ENCODE measurements at places on chromosomes 5 and 9.

- no peak for DNase-seq
Measured at GRCh38 chr9:99361817-99362216, 139.7 kb downstream of the SEC61B start.

- no peak for DNase-seq
Measured at GRCh38 chr9:105535920-105536668, 21.8 kb upstream of the FKTN start.

- no peak for DNase-seq
Measured at GRCh38 chr5:36403632-36404311, 102.1 kb upstream of the RANBP3L start.

DNA sequence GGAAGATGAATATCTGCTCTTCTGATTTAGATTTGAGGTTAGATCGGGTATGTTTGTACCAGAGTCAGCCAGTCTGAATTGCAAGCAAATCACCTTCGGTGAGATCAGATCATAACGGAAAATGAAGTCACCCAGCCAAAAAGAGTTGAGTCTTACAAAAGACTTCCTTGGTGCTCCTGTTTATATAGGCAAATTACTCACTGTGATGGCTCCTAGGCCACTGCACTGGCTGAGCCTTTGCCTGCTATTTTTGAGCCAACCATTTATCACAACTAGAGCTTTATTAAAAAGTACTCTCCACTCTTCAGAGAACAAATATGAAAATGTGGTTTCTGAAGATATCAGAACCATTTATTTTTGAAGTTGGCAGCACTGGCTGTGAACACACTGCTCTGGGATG, 277.7 kb upstream of the PCSK5 start:
- DNase-seq: no peak

DNA sequence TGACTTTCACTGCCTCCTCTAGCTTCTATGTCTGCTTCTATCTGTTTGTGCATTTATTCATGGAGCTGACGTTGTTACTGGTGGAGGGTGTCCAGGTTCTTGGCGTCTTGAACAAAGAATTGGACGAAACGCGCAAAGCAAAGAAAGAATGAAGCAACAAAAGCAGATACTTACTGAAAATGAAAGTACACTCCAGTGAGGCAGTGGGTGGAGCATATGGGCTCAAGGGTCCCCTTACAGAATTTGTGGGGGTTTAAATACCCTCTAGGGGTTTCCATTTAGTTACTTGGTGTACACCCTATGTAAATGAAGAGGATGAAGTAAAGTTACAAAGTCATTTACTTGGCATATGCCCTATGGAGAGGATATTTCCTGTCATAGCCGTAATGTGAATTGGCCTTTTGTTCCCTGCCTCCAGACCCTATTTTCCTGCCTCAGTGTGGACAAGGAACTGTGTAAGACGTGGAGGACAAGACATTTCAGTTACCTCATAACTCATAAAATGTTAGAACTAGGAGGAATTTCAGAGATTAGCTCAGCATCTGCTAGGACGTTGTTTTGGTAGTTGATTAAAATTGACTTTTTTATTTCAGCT, 3.1 kb downstream of the POLR3G start:
- no peak for DNase-seq

GRCh38 chr5:114407783-114408182, 45.9 kb downstream of the KCNN2 start:
- peak; percentile 61 for DNase-seq

DNA sequence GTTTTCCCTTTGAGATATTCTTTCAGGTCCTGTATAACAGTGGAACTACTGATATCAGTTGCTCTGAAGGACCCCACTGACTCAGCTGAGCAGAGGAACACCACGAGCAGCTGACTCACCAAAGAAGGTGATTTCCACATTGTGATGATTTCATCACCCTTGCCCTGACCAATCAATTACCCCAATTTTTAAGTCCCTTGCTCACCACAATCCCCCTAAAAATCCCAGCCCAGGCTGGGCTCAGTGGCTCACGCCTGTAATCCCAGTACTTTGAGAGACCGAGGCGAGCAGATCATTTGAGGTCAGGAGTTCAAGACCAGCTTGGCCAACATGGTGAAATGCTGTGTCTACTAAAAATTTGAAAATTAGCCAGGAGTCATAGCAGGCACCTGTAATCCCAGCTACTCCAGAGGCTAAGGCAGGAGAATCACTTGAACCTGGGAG, 125.3 kb upstream of the ABCA1 start:
- DNase-seq: no peak

DNA sequence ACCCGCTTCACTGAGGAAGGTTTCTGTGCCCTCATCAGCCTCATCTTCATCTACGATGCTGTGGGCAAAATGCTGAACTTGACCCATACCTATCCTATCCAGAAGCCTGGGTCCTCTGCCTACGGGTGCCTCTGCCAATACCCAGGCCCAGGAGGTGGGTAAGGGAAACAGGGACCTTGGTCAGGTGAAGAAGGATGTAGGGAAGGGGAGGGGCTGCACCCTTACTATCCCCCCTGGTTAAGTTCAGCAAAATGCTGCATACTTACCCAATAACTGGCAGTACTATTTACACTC, 4.4 kb downstream of the SLC4A9 start:
- no peak for DNase-seq

DNA sequence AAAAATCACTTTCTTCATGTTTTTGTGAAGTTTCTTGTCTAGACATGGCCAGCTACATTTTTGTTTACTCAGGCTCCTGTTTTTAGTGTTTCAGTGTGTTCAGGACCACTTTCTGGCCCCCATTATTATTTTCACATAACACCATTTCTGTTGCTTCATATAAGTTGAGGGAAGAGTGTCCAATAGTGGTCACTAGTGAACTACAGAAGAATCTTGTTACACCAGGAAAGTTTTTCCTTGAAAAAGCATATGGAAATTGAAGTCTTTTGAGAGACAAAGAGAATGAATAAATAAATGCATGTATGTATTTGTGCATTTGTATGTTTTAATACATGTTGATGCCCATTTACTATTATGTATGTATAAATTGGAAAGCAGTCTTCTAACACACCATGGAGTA, 3.8 kb downstream of the ADAMTSL1 start:
- no peak for DNase-seq

DNA sequence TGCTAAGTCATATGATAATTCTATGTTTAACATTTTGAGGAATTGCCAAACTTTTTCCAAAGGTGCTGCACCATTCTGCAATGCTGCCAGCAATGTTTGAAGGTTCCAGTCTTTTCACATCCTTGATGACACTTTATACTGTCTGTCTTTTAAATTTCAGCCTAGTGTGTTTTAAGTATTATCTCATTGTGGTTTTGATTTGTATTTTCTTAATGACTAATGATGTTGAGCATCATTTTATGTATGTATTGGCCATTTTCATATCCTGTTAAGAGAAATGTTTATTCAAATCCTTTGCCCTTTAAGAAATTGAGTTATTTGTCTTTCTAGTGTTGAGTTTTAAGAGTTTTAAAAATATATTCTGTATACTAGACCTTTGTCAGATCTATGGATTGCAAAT, 5.0 kb upstream of the TEX48 start:
- DNase-seq: no peak

- no peak for DNase-seq
Measured at GRCh38 chr5:177611446-177612214, 11.7 kb downstream of the B4GALT7 start.

GRCh38 chr5:172901788-172902496, 57.3 kb upstream of the RPL26L1 start:
- no peak for DNase-seq

- no peak for DNase-seq
Measured at GRCh38 chr9:128470560-128470959, 14.8 kb downstream of the ODF2 start.

- no peak for DNase-seq
Measured at GRCh38 chr5:132103969-132104391, 30.4 kb downstream of the CSF2 start.

DNA sequence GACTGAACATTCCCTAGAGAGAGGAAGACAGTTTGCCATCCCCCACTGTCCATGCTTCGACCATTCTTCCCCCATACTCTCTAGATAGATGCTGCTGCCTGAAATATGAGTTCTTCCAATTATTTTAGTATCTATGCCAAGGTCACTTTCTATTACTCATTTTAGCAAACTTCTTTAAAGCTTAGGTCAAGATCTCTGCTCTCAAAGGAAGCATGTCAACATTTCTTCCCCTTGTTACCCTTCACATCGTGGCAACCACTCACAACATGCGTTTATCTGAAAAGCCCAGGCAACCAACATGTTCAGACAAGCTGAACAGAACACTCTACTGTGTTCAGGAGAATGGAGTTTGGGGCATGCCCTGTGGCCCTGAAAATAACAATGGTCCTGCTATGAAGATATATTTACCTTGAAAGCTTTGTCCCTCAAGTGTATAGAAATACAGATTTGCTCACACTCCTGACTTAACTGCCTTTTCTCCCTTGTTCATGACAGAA, 138.4 kb upstream of the KIF2A start:
- no peak for DNase-seq

GRCh38 chr5:140340605-140341121, 5.7 kb downstream of the HBEGF start:
- DNase-seq: no peak

DNA sequence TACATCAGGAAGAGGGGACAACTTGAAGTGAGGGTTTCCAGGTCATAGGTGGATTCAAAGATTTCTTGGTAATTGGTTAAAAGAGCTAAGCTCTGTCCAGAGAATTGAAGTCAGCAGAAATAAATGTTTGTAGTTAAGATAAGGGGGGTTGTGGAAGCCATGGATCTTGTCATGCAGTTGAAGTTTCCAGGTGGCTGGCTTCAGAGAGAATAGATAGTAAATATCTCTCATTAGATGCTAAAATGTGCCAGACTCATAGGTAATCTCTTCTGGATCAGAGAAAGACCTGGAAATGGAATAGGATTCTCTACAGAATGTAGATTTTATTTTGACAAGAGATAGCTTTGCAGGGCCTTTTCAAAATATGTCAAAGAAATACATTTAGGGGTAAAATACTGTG, 491.7 kb downstream of the PRR16 start:
- no peak for DNase-seq

DNA sequence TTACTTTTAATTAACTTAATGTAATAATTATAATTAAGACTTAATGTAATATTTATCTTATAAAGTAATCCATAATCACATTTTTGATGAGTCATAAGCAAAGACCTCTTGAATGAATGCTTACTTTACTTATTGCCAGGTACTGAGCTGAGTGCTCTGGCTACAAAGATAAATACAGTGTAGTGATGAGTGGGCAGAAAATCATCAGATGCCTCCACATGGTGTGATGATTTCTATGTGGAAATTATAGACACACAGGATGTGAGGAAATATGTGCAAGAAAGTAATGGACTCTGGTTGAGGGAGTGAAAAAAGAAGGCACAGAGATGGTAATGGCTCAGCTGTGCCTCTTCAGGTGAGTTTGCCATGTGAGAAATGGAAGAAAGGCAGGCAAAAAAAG, 422.6 kb upstream of the CD180 start:
- no peak for DNase-seq

GRCh38 chr9:123437201-123437600, 81.2 kb downstream of the CRB2 start:
- no peak for DNase-seq

GRCh38 chr5:143290125-143290524, 113.4 kb downstream of the NR3C1 start:
- peak; percentile 49 for DNase-seq

DNA sequence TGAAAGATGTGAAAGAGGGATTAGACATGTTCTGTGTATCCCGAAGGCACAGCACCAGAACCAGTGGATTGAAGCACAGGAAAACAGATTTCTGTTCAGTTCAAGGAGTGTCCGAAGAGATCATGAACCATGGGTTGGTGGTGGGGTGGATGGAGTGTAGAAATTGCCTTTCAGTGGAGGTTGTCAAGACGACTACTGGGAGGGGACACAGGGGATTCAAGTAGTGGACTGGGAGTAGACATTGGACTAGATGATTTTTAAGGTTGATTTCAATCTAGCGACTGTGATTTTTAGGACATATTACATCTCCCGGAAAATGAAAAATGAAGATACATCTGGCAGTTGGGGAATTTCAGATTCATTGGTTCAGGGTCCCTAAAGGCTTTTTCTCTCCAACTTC, 35.9 kb upstream of the TNFAIP8 start:
- no peak for DNase-seq

DNA sequence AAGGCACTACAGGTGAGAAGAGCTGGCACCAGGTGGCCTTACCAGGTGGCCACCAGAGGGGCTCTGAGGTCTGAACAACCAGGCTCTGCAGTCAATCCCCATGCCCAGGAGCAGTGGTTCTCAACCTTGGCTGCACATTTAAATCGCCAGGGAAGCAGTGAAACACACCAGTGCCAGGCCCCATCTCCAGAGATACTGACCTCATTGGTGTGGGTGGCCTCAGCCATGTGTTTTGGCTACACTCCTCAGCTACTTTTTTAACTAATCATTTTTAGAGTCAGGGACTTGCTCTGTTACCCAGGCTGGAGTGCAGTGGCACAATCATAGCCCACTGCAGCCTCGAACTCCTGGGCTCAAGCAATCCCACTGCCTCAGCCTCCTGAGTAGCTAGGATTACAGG, 56.0 kb downstream of the GABBR2 start:
- DNase-seq: no peak

GRCh38 chr5:24320643-24321042, 324.1 kb downstream of the CDH10 start:
- DNase-seq: no peak

DNA sequence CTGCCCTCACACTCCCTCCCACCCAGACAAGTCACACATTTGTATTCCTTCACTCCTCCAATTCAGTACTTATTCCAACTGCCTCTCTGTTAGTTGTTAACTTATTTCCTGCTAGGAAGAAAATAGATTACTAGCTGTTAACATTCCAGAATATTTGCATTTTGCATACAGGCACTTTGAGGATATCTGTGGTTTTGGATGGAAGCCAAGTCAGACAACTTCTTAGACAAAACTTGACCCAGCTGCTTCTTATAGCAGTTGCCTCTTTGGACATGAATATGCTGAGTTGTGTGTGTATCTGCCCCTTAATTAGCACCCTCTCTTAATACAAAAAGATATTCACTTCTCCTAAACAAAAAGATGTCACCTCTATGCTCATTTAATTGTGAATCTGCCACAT, 1280.6 kb upstream of the ACO1 start:
- DNase-seq: no peak

- DNase-seq: no peak
Measured at GRCh38 chr5:94577466-94578245, 40.7 kb downstream of the KIAA0825 start.

DNA sequence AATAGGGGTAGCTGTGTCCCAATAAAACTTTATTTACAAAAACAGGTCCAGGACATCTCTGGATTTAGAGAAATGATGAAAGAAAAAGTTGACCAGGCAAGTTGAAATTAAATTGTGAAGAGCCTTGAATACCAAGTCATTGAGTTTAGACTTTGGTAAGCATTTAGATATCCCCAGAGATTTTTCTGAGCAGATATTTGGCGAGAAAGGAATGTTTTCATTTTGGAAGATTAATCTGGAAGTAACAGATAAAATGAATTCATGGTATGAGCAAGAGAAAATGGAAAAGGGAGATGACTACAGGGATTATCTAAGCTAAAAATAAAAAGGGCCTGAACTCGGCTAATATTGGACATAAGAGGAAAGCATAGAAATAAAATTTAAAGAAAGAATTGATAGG, 157.6 kb downstream of the ACTL7B start:
- no peak for DNase-seq

All from left lobe of liver (tissue), 2 donors.